NCI-H187 (cell line): ENCODE measurements at places on chromosomes 1 and 21.

GRCh38 chr1:99218999-99219398 lies 45.3 kb upstream of the PLPPR4 start:
- no peak for DNase-seq

DNA sequence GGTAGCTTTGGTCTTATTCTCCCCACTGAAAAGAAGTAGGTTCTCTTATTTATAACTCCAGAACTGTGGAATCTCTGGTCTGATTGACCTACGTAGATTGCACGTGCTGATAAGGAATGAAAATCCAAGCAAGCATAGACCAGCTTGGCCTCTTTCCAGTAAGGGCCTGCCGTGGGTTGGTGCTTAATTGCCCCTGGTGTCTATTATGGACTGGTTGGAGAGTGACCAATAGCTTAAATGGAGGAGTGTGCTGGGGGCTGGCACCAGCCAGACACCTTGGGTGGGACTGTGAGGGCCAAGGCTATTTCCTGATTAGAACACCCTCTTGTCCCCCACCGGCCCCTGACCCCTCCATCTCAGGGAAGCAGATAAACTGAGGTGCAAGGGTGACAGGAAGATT lies 74.0 kb downstream of the TENT5C start:
- no peak for DNase-seq

DNA sequence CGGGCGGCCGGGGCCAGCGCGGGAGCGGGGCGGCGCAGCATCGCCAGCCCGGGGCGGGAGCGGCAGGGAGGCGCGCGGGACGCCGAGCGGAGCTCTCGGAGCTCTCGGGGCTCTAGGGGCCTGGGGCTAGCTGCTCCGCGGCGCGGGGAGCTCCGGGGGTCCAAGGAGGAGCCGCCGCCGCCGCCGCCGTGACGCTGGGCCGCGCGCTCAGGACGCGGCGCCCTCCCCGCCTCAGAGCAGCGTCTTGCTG lies 147 bp downstream of the CLSTN1 start:
- no peak for DNase-seq

GRCh38 chr1:230392920-230393521 lies 33.1 kb downstream of the PGBD5 start:
- DNase-seq, result no peak

GRCh38 chr1:67616394-67616985 lies 68.5 kb upstream of the GADD45A start:
- no peak for DNase-seq

DNA sequence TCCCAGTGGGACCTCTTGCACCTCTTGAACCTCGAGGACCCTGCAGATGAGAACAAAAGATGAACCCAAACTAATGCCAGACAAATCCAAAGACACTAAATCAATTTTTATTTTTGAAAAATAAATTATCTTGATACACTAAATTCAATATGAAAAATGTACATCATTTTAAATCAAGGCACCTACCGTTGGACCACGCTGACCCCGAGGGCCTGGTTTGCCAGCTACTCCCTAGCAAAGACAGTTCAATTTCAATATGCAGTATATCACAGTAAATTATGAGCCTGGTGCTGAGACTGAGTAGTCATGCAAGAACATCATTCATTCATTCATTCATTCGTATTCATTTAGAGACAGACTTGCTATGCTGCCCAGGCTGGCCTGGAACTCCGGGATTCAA lies 129.4 kb downstream of the COL11A1 start:
- no peak for DNase-seq

GRCh38 chr1:55262822-55263221 lies 47.7 kb upstream of the USP24 start:
- DNase-seq, result no peak

- peak; percentile 73 for DNase-seq
These were observed at the start of gene HPCAL4 for GRCh38 chr1:39691383-39692151. Gene HPCAL4, minus strand, starts transcription at chr1:39691433. Its CDS starts 6,830 bp downstream, at chr1:39684603.

DNA sequence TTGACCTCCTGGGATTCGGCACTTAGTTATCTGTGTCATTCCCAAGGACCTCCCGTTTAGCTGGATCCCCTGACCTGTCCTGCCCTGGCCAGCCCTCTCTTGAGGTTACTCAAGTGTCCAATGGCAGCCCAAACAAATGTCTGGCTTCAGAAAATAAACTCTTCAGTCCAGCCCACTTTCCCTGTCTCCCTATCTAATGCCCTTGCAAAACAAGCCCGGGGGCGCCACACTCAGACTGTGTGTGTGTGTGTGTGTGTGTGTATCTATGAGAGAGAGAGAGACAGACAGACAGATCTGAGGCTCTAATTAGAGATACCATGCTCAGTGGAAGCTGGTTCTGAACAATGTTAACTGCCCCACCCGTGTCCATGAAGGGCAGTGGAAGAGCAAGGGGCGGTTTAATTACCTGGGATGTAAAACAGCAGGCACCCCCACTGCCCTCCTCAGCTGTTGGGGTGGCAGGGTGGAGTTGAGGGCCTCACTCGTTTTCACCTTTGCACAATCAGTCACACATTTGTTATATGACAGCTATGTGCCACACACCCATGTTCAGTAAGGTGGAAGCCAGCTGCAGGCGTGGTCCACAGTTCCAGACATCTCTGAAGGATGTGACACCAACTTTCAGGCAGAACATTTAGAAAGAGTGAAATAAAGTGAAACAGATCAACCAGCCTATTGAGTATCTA lies 57.4 kb downstream of the B3GALT5 start:
- no peak for DNase-seq

DNA sequence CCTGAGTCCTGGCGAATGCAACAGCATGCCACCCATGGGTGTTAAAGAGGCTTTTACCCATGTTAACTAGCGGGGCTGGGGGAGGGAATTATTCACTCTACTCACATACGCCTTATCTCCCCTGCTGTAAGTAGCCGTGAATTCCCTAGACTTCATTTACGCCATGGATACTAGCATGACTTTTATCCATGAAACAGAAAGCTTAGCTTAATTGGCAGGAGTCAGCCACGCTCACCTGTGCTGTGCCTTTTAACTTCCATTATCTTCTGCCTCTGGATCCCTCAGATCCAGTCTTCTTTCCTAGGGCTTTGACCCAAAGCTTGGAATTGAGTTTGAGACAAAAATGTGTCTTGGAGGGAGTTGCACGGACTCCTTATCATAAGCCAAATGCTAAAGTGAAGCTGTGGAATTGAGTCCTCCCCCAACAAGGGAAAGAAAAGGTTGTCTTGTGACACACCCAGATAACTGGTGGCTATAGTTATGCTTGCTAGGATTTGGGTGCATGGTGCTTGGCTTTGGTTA lies 9.7 kb upstream of the NASP start:
- DNase-seq, result no peak

GRCh38 chr1:74811436-74812179 lies 78.7 kb downstream of the TYW3 start:
- no peak for DNase-seq

- peak; percentile 99 for DNase-seq
These were observed 814 bp upstream of the DYRK3 start for GRCh38 chr1:206634365-206635079.

DNA sequence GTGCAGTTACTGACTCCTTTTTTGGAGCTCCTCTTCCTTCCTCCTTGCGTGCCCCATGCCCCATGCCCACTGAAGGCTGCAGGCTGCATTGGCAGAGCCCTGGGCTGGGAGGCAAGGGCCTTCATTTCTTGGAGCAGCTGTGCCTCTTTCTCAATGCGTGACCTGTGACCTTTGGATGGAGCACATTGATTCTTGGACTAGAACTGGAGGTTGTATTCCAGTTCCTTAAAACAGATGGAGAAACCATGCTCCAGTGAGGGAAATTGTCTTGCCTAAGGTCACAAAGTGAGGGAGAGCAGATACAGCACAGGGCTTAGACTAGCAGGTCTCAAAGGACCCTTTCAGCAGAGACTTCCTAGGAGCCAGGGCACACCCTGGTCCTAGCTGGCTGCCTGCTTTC lies 9.0 kb downstream of the TMEM269 start:
- no peak for DNase-seq

- no peak for DNase-seq
These were observed 4.5 kb downstream of the HMGCS2 start for GRCh38 chr1:119764220-119764619.

- no peak for DNase-seq
These were observed 427.7 kb downstream of the LRRIQ3 start for GRCh38 chr1:73770109-73770905.

GRCh38 chr1:172278478-172278877 lies 142.0 kb upstream of the C1orf105 start:
- DNase-seq, result no peak

DNA sequence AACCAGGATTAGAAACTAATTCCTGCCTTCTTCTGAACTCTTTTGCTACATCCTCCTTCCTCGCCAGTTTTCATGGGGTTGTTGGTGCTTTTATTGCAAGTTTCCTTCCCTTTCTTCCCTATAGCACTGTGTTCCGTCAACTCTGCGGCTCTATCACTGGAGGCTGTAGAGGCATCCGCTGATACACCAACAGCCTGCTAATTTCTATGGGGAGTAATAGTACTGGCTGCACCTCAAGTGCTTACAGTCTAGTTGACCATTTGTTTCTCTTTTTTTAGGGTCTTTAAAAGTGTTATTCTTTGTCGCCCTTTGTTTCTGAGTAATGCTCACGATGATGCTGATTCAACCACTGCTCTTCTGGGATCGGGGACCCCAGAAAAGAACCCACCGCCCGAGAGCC lies 746 bp downstream of the MIS18A start:
- no peak for DNase-seq

DNA sequence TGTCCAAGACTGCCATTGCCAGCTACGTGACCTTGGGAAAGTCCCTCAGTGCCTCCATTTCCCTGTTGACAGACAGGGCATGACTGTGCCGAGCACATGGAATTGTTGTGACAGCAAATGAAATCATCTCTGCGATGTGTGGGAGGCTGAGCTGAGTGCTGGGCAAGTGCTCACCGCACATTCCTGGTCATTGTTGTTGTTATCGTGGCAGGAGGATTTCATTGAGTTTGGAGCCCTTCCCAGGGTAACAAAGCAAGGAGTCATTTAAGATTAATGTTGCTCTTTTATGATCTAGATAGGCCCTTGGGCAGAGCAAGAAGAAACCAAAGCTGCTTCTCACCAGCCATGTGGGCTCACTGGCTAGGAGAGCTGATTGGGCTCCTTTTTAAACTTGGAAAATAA lies 39.6 kb upstream of the ITPKB start:
- no peak for DNase-seq

DNA sequence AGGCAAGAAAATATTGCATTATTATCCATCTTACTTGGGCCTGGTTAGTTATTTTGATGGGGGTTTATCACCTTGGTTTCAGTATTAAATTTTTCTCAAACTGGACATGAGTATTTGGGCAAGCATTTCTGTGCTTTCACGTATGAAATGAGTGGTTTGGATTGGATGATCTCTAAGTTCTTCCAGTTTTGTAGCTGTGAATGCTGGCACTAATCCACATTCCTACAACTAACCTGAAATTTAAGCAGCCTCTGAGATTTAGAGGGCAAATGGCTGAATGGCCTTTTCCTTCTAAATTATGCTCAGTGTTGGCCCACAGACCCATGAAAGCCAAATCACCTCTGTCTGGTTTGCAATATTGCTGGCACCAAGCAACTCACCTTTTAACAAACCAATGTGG lies 475.0 kb upstream of the B3GALT2 start:
- no peak for DNase-seq
